NCI-H1105 treated with DMSO at 0.1 percent for 48 hours (cell line): ENCODE measurements at places on chromosomes 12 and 14.

DNA sequence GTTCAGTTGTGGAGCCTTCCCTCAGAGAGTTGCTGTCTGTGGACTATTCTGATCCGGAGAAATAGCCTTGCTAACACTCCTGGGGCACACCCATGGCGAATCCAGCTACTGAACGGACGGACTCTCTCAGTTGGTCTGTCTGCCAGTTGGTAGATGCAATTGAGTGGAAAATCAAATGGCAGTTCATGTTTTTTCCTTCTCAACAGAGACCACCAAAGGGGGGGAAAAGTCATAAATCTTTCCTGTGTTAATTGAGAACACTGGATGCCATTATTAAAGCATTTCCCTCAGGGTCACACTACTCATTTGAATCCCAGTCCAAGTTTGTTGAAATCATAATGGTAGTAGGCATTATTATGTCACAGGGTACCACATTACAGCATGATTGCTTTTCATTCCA lies 354.3 kb upstream of the FAR2 start:
- DNase-seq: no peak

DNA sequence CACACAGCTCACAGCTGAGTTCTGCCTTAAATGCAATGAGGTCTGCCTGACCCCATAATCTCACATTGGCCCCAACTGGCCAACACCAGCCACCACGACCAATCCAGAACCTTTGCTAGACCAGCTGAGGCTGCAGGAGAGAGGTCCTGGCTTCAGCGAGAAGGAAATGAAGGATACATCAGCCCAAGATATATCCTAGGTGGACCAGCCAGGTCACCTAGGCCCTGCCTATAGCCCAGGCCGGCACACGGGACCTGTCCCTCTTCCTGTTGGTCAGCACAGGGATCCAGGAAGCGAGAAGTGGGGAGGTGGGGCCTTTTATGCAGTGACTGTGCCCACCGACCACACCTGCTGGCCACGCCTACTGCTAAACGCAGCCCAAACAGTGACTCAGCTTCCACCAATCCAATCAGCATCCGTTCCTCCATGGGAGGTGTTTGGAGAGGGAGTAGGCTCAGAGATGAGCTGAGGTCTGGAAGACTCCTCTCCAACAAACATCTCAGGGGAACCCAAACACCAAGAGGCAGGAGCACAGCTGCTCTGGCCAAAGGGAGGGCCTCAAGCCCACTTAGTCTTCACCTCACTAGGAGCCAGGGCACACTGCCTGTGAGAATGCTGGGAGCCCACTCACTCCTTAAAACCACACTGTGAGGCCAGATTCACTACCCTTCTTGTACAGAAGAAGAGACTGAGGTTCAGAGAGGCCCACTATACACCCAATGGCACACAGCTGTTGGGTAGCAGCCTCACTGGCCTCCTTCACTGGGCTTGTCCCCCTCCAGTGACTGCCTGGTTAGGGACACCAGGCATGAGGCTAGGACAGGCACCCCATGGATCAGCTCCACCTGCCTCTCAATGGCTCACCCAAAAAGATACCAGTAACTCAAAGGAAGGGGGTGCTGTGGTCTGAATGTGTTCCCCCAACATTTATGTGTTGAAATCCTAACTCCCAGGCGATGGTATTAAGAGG lies 51.3 kb upstream of the PPP2R5C start:
- no peak for DNase-seq

DNA sequence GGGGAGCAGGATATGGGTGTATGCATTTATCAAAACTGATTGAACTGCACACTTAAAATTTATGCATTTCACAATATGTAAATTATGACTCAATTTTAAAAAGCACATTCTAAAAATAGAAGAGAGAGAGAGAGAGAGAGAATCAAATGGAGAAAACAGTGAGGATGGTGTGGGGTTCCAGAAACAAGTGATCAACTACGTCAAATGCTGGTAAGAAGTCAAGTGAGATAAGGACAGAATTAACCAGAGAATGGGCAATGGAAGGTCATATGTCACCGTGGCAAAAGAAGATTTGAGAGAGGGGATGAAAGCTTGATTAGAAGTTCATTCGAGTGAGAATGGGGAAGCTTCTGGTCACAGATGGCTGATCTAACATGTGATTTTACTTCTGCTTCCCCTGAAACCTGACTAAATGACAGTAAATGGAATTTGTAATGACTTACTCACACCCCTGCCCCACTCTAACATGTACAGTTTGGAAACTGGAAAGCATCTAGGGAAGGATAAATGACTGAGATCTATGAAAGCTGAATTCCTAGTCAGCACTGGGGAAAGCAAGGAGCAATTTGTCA lies 276.5 kb upstream of the AMIGO2 start:
- DNase-seq: no peak

- no peak for DNase-seq
Measured at GRCh38 chr12:124053851-124054250, 80.8 kb downstream of the ZNF664 start.

GRCh38 chr14:49367696-49368095 lies 218.5 kb downstream of the RPS29 start:
- DNase-seq: no peak

- no peak for DNase-seq
Measured at GRCh38 chr14:54489318-54489683, 521 bp upstream of the GMFB start.

GRCh38 chr14:40346275-40346674 lies 914.0 kb upstream of the FBXO33 start:
- DNase-seq: no peak

- no peak for DNase-seq
Measured at GRCh38 chr12:58596381-58596780, 323.9 kb downstream of the LRIG3 start.

DNA sequence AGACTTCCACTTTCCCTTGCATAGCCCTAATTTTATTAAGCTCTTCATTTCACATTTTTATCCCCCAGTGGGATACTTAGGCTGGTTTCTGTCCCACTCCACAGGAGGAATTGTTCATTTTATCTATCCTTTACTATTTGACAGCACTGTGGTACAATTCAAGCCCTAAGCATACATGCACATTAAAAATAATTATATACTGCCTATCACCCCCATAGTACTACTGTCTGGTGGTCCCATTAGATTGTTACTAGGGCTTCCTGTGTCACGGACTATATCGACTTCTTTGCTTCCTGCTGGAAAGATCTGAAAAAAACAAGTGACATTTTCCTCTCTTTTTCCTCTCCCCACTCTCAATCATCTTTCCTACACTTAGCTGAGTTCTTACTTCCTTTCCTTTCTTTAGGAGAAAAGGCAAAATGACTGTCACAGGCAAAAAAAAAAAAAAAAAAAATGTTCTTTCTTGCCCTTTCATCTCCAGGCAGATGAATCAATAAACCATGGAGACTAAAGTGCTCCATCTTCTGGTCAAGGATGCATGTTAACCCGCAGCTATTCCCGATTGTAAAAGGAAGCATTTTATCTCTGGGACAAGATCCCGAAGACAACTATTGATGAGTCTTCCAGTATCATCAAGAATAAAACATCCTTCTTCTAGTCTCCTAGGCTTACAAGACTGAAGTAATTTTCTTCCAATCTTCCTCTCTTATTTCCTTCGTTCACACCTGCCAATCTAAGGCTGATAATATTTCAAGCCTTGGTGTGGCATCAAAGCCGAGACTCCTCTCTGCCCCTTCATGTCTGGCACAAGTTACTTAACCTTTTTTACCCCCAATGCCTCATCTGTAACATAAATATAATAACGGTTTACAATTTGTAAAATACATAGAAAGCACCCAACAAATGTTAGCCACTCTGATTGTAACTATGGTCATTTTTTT lies 94.4 kb upstream of the PLEKHG7 start:
- DNase-seq: peak; percentile 34

- no peak for DNase-seq
Measured at GRCh38 chr14:65168840-65169239, 66.5 kb upstream of the MAX start.

DNA sequence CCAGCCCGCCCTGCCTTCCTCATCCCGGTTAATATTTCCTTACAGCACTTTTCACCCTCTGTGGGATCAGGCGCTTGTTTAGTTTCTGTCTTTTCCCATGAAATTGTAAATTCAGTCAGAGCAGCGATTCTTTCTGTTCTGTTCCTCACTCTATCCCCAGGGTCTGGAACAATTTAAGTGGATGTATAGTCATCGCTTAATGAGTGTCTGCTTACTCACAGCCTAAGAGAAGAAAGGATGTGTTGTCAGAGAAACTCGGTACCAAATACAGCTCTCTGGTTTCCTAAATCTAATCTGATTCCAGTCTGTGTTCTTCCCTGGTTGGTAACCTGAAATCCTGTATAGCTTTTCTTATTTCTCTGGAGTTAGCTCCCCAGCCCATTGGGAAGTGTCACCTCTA lies 44.9 kb downstream of the FOS start:
- no peak for DNase-seq

GRCh38 chr12:75184516-75184915 lies 25.1 kb downstream of the KCNC2 start:
- peak; percentile 96 for DNase-seq

DNA sequence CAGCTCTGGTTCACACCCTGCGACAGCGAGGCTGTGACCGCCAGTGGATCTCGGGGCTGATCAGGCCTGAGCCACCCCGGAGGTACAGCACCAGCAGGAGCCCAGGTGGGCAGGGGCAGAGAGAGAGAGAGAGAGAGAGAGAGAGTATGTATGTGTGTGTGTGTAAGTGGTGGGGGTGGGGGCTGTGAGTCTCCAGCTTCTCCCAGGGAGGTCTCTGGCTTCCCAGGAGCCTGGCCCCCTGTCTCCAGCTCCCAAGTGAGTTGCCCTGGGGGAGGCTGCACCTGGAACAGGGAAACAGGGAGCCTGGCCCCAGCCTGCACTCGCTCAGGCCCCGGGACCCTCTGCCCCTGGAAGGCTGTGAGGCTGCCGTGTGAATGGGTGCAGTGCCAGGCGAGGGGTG lies 2.0 kb downstream of the C14orf180 start:
- DNase-seq: no peak

- DNase-seq: peak; percentile 75
Measured at GRCh38 chr14:77151918-77152588, 10.5 kb upstream of the ZDHHC22 start.

DNA sequence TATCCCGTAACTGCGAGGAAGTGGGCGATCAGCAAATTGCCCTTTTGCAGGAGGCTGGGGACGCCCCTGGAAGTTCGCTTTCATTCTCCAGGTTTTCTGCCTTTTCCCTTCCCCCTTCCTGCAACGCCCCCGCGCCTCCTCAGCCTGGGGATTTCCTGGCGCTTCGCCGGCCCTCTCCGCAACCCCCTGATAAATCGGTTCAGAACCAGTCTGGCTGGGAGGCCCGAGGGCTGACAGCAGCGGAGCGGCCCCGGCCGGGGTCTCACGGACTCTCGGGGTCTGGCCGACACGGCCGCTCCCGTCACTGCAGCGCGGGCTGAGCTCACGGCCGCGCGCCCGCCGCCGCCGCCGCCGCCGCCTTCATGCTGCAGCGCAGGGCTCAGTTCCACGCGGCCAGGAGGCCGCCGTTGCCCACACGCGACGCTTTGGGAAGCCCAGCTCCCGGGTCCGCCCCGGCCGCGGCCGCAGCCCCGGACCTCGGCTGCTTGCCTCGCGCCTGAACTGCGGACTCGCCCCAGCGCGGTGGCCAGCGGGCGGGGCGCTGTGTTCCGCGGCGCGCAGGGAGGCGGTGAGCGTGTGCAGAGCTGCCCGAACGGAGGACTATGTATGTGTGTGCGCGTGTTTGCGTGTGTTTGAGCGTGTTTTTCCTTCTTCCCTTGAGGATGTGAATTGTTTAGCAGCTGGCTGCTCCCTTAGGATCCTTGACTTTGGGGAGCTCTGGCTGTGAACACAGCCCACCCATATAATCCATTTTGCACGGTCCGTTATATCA lies at the start of gene LRFN5:
LRFN5 (plus strand) TSS at position 345 of the 772 bp plus-strand sequence.
- DNase-seq: peak; percentile 91

DNA sequence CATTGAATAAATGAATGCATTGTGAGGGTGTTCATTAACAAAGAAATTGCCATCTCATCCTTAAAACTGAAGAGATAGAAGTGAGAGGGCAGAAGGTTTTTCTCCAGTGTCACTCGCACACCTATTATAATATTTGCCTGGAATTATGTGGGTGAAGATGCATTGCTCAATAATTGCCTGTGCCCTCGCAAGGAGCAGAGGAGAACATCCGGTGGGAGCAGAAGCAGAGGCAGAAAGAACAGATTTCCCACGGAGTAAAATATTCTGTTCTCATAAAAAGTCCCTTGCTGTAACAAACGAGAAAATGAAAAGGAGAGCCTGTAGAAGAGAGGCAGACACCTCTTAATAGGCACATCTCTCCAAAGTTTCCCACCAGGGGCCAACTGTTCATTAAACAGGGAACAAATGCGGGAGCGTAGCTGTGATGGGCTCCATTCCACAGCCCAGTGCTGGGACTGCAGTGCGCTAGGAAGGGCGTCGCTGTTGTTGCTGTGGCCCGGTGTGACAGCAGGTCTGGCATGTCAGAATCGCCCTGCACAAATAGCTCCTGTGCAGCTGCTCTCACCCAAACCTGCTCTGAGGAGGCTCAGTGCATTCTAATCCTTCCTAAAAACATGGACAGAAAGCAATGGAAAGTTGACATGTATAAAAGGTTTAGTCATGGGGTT lies 359.8 kb downstream of the APAF1 start:
- DNase-seq: no peak

- no peak for DNase-seq
Measured at GRCh38 chr14:68341411-68342212, 451.3 kb downstream of the ZFP36L1 start.

- DNase-seq: no peak
Measured at GRCh38 chr12:55372521-55372920, 9.7 kb downstream of the OR6C75 start.

DNA sequence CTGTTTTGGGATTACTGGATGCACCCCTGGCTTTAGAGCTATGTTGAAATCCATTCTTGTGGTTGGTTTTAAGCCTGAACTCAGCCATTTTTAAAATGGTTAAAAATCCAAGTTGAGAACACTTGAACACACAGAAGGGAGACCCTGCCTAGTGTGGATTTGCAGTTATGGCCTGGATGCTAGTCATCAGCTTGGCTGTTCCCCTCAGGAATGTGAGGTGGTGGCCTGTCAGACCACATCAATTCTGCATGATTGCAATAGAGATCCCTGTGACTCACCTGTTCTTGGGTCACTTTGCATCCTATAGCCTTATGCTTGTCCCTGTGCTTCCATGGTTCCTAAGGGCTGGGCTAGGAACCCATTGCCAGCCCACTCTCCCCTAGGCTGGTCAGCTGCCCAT lies 454.1 kb downstream of the ATP23 start:
- no peak for DNase-seq

GRCh38 chr14:73136085-73136386 lies 271 bp upstream of the PSEN1 start:
- no peak for DNase-seq

DNA sequence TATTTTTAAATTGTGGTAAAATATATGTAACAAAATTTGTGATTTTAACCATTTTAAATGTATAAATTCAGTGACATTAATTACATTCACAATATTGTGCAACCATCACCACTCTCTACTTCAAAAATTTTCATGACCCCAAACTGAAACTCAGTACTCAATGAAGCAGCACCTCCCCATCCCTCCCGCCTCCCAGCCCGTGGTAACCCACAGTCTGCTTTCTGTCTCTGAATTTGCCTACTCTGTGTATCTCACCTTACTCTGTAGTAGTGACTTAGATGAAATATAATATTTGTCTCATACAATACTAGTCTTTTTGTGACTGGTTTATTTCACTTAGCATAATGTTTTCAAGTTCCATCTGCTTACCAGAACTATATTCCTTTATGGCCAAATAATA lies 36.2 kb downstream of the EML1 start:
- DNase-seq: no peak

- no peak for DNase-seq
Measured at GRCh38 chr12:105400227-105400626, 69.7 kb downstream of the C12orf75 start.
